ENCODE measurements at places on chromosomes 2 and 18.

DNA sequence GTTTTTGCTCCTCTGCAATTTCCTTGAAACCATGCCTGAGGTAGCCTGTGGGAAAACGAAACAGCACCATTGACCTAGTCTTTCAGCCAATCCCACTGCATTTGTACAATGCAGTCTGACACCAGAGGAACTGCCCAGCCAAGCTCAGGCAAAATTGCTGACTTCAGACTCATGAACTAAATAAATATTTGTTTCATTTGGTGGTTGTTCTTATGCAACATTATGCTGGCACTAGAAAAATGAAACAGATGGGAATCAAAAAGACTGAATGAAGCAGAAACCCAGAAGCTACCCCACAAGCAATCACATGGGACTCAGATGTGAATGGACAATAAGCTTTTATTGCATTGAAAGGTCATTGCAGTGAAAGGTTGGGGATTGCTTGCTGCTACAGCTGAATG, 1.7 kb downstream of the NAT8 start:
- no peak for DNase-seq

DNA sequence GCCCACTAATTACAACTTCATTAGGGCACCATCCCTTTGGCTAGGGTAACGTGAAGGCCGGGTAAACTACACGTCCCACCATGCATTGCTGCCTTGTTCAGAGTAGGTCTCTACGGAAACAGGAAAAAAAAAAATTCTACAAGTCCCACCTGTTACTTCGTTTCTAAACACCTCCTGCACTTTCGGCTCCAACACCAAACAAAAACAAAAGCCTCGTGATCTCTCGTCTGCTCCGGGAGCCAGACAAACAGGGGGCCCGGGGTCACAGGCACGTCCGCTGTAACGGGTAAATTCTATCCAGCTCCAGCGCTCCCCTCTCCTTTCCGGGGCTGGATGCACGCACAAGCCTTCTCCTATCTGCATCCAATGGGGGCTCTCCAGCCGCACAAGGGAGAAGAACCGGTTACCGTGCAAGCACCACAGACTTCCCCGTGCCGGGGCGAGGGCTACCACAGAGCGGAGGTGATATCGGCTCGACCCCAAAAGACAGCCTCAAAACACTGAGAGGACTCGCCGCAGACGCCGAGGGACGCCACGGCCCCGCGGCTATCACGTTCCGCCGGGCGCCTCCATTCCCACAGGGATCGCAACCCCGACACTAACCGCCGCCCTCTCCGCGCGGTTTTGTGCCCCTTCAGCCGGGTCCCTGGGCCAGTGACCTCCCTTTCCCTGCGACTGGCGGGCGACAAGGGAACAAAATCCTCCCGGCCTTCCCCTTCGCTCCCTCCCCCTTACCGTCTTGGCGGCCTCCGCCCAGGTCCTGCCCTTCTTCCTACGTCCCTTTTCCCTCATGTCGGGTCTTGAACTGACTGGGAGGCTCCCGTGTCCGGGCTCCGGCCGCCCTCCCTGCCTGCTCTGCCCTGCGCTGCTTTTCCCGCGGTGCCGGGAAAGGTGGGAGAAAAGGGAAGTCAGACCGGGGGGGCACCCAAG, 591 bp downstream of the ASXL2 start:
- DNase-seq: peak; percentile 73

GRCh38 chr2:200625958-200626363, 40.1 kb downstream of the AOX1 start:
- DNase-seq: no peak

- no peak for DNase-seq
These were observed 42.9 kb upstream of the HS6ST1 start for GRCh38 chr2:128361376-128362131.

- no peak for DNase-seq
These were observed 14.1 kb upstream of the MEX3C start for GRCh38 chr18:51211552-51211951.

DNA sequence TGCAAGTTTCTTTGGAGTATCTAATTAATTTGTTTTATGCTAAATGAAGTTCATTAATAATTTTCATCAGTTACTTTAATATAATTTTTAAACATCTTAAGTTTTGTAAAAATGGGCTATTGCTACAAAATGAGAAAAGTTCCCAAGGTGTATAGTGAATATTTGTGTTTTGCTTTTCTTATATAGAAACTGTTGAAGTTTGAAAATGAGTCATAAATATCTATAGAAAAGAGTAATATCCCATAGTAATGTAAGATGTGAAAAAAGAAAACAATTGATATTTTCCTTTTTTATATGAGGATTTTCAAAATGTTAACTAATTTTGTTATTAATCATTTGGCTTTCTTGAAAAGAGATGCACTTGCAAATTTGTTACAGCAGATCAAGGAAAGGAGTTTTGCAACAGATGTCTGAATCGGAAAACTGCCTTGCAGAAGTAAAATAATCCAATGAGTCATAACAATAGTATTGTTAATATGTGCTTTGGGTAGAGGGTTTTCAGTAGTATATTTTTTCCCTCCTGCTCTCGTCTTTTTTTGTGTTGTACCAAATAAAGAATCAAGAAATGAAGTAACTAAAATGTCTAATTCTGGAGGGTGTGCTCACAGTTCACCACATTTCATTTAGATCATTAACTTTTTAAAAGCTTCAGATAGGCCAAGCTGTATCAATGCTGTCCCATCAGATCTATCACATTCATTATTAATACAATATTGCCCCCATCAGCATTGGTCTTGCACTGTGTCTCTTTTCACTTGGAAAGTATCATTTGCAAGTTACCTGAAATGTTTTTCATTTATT, 15.5 kb downstream of the DUSP19 start:
- no peak for DNase-seq

- no peak for DNase-seq
These were observed 225.5 kb downstream of the DOK6 start for GRCh38 chr18:69626171-69626570.

DNA sequence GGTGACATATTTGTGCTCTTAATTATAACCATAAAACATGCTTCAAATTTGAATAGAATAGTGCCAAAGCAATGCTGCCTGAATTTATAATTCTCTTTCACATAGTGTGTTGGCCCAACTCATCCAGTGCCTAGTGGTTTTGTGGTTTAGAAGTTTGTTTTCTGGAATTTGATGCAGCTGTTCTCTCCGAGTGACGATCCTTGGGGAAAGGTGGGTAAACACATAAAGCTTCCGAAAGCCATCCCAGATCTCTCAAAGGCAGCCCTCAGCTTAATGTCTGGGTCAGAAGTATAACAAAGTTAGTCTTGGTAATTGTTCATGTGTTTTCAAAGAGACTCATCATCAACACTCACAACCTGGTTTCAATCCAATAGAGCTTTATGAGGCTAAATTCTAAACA, 235.6 kb upstream of the CDH2 start:
- DNase-seq: no peak

GRCh38 chr2:79099140-79099686, 11.4 kb upstream of the REG1B start:
- no peak for DNase-seq

- no peak for DNase-seq
These were observed 194.3 kb downstream of the RTP5 start for GRCh38 chr2:242063850-242064249.

- no peak for DNase-seq
These were observed 588 bp upstream of the CCDC93 start for GRCh38 chr2:118014492-118014824.

DNA sequence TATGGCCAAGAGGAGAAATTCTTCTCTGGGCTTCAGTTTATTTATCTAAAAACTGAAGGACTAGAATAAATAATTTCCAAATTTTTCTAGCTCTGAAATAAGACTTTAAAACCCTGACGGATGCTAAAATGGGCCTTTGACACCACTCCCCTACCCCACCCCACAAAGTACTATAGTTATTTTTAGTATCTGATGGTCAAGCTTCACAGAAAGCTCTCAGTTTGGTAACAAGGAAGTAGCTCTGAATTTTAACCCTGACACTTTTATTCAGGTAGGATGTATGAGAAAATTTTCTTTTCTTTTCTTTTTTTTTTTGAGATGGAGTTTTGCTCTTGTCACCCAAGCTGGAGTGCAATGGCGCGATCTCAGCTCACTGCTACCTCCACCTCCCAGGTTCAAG, 2.4 kb downstream of the RBKS start:
- no peak for DNase-seq

GRCh38 chr2:70709275-70710037, 58.5 kb downstream of the ADD2 start:
- DNase-seq: no peak

DNA sequence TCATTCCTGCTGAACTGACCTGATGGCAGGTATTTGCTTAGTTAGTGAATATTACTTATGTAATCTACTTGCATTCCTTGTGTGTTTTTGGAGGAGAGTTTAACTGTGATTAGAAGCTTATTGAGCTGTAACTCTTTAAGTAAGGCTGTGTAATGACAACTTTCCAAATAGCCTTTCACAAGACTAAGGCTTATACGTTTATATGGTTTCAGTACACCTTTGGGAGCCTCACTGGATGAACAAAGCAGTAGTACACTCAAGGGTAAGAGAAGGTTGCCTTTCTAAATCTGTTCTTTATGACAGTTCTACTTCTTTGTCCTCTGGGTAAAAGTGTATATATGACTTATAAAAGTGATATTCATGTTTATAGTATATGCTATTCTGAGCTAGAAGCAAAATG, 4.3 kb downstream of the ITPRID2 start:
- no peak for DNase-seq

- DNase-seq: no peak
These were observed 7.1 kb downstream of the ADAM17 start for GRCh38 chr2:9548506-9548905.

DNA sequence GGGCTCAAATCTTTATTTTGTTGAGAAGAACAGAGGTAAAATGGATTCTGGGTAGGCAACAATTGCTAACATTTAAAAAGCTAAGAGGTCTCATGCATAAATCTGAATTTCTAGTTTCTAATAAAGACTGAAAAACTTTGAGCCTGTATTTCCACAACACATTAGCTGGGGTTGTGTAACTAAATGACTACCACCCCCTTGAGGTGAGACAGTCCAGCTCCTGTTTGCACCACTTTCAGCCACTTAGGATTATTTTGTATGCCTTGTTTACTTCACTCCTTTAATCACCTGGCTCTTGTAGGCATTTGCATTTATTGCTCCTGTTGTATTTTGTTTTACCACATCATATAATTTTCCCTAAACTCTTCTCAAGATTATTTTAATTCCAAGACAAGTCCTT, 376.6 kb downstream of the PTH2R start:
- DNase-seq: no peak

DNA sequence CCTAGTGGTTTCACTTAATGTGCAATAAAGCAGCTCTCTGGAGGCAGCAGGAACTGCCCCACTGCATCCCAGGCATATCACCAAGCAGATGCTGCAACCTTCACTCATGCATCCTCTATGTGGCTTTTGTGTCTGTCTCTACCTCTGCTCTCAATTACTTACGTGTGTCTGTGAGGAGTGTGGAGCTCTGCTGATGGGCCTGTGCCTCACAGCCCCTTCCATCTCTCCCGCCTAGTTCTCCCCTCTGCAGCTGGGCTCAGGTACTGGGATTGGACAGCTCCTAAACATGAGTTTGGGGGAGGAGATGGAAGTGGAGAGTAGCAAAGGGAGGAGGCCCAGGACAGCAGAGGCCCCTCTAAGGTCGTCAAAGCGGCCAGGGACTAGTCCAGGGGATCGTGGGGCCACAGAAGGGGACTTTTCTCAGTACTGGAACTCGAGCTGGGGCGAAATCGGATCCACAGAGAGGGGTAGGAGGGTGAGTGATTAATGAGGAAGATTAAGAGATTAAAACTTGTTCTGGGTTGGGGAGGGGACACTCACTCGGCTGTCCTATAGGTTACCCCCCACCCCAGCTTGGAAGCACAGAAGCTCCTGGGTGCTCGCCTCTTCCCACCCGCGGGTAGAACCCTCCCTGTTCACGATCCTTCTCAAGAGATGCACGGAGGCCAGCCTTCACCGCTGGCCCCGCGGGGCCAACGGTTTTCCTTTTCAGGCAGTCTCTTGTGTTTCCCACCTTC, 2.1 kb upstream of the LBX2 start:
- DNase-seq: no peak

DNA sequence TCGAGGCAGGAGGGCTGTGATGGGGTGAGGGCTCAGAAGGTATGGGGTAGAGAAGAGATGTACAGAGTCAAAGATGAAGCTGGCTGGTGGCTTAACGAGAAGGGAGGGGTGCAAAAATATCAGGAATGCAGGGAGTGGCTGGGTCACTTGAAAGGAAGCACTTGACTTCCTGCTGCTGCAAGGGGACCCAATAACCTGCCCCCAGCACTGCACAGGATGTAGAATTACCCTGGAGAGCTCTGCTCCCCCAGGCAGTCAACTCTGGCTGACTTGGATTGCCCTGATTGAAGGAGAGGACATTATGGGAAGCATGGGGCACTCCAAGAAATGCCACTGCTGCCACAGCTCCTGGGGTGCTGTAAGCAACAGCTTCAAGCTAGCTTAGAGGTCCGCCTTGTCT, 41.8 kb downstream of the CFAP221 start:
- no peak for DNase-seq

DNA sequence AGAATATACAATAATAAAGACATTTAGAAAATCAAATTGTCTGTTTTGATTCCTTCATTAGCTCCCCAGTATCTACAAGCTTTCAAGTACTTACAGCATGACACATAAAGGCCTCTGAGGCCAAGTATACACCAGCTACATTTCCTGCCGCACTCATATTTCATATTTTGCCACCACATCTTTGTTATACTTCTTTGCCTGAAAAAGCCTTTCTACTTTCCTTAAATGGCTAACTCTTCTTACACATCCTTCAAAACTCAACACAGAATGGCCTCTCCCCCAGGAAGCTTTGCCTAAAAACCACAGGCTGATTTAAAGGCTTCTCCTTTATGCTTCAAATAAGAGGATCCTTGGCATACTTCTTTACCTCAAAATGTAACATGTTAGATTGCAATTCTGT, 4.5 kb downstream of the STK17B start:
- DNase-seq: no peak

- DNase-seq: peak; percentile 82
These were observed 42.4 kb downstream of the CYB5A start for GRCh38 chr18:74249181-74249968.

DNA sequence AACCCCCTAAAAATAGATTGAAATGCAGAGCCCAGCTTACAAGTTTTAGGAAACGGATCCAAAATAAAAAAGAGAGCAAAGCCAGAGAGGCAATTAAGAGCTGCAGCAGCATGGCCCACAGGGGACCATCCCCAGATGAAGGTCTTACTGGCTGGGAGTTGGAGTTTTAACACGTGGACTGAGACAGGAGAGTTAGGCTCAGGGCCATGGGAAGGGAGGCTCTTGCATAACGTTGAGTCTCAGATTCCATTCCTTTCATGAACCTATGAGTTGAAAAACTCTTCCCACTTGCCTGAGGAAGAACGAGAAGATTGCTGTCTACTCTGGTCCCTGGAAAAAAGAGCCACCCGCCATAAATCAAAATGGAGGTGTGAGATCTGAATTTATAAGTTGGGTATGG, 101.8 kb upstream of the NDUFV2 start:
- DNase-seq: no peak

DNA sequence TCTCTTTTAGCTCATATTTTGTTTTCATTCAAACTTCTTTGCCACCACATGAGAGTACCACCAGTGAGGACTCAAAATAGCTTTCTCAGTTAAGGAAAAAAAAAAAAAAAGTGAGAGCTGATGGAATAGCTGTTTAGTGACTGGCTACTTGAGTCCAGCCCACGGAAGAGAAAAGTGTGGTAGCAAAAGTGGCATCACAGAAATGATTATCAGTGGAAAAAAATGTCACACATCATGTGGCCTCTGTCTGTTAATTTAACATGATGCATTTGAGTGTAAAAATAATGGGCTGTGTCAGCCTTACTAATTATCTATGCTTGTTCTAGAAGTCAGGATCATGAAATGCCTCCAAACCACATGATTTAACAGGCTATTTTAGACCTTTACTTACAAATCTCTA, 132.5 kb downstream of the UBE2E3 start:
- no peak for DNase-seq

All from A549 (cell line).